ENCODE measurements at places on chromosomes 7 and 10.

DNA sequence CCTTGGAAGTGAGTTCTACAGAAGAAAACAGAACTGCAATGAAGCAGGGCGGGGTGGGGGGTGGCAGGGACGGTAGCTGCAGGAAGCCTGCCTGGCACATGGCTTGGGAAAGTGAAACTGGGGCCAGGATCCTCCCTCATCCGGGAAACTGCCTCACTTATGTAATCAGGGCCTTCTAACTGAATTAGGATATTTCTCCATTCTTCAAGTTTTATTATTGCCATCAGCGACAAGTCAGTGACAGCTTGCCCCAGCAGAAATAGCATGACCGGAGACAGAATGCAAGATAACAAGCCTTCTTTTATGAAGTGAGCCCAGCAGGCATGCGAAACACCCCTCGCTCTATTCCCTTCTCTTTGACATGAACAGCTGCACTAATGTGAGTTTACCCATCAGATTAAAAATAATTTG, 77.5 kb upstream of the CACUL1 start:
- no peak for DNase-seq

DNA sequence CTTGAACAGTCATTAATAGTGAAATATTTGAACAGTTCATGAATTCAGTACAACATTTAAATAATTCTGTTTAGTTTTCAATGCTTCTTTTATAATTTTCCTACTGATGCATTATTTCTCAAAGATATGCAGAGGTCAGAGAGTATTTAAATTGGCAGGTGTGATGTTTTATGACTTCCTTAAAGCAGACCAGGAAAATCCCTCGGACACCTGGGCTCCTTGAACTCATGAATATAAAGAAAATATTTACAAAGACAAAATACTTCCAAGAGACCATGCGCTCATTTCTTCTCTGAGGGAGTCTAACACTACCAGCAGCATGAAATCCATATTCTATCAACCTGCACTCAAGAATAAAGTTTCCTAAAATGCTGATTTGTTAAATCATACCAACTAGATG, 127.6 kb downstream of the IPMK start:
- DNase-seq: no peak

GRCh38 chr10:91787810-91788209, 10.4 kb upstream of the TNKS2 start:
- DNase-seq: no peak

DNA sequence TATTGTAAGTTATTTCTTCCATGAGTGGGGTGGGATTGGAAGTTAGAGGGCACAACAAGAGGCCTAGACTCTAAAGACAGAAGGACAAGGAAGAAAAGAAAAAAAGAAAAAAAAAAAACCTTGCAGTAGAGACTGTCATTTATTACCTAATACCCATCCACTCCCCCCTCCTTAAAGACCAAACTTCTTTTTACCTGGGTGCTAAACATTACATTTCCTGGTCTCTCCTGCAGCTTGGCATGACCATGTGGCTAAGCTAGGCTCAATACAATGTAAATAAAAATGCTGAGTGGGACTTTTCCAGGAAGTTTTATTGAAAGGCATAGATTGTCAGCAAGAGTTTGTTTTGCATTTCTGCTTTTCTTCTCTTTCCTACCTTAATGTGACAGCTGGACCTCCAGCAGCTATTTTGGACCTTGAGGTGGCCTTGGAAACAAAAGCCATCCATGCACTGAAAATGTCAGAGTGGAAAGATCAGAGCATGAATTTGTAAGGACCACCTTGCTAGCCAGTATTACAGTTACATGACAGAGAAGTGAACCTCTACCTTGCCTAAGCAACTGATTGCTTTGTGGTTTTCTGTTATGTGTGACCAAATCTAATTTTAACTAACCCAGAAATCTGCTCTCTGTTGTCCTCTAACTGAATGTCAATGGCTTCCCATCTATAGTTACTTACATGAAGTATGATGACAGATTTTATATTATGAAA, 81.3 kb upstream of the SFMBT2 start:
- DNase-seq: no peak

DNA sequence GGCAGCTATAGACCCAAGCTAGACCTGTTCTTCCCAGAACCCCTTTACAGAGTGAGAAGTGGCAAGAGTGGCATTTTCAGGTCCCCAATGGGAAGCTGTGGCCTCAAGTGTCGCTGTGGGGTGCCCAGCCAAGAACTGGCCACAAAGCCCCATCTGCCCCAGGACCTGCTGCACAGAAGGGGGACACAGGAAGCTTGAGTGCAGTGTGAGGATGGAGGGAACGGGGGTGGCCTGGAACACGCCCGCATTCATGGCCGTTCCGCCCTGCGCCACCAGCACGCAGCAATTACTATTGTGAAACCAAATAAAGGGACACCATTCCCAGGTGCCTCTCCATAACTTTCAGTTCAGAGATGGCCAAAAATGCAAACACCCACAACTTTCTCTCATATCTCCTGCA, 237.6 kb upstream of the TCERG1L start:
- no peak for DNase-seq

DNA sequence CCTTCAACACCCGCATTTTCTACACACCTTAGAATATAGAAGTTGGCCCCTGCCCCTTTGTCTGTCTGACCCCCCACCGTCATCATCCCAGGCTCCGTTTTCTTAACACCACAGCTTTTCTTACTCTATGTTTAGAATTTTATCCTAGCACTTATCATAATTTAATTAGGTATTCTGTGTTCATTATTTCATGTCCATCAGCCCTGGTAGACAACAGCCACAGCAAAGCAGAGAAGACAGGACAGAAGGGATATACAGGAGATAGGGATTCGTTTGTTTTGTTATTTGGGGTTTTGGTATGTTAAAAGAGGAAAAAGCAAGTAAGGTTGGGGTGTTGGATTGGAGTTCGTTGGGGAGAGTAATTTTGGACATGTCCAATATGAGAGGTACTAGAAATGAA, 48.8 kb downstream of the ITGA8 start:
- no peak for DNase-seq

DNA sequence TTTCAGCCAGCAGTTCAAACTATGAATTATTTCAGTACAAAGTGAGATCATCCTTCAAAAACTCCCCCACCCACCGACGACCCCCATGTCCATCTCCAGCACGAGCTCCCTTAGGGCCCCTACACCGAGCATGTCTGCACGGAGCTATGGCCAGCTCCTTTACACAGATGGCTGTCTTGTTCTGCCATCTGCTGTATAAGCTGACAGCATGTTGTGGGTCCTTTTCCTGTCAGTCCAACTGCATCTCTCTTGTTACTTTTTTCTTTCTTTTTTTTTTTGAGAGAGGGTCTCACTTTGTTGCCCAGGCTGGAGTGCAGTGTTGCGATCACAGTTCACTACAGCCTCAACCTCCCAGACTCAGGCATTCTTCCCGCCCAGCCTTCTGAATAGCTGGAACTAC, 21.6 kb downstream of the NPC1L1 start:
- no peak for DNase-seq
